ENCODE measurements at places on chromosomes 5 and 9. TPM values are rescaled to one million over a fixed set of nuclear protein-coding genes. Genes with fewer than 3 reads are reported as not detected.

Gene PGM5
- not detected for total RNA-seq

Gene FREM1
- not detected for total RNA-seq

Gene CARD19
- 42.9 TPM for total RNA-seq

Gene AQP7
- not detected for total RNA-seq

Gene RETREG1
- 31.9 TPM for total RNA-seq
